Natural killer cell treated with Interleukin-12 subunit alpha and Interleukin-12 subunit beta and Interleukin-15 and Interleukin-18, amount 100 ng/mL, for 72 hours (primary cell): ENCODE measurements at places on chromosomes 3 and 15. TPM values are rescaled to one million over a fixed set of nuclear protein-coding genes. Genes with fewer than 3 reads are reported as not detected.

AMIGO3 gene
- 2.0 TPM for total RNA-seq

COL8A1 gene
- total RNA-seq, result 0.10 TPM

ATP8B4 gene
- total RNA-seq, result 296 TPM

- no peak for DNase-seq
These were observed 8.8 kb upstream of the SLC15A2 start for GRCh38 chr3:121885386-121885785.

GRCh38 chr15:66844747-66845145 is 142.7 kb downstream of the SMAD6 start:
- no peak for DNase-seq

DNA sequence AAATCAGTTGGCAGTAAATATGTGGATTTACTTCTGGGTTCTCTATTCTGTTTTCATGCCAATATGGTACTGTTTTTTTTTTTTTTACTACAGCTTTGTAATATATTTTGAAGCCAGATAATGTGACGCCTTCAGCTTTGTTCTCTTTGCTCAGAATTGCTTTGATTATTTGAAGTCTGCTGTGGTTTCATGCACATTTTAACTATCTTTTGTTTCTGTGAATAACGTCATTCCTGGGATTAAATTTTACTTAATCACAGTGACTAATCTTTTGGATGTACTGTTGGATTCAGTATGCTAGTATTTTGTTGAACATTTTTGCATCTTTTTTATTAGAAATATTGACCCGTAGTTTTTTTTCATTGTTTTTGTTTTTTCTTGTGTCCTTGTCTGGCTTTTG is 576.5 kb downstream of the ZNF385D start:
- no peak for DNase-seq

GRCh38 chr15:98807262-98807661 is 158.9 kb downstream of the IGF1R start:
- no peak for DNase-seq

GPR62 gene
- total RNA-seq, result not detected

SST gene
- total RNA-seq, result not detected

DNA sequence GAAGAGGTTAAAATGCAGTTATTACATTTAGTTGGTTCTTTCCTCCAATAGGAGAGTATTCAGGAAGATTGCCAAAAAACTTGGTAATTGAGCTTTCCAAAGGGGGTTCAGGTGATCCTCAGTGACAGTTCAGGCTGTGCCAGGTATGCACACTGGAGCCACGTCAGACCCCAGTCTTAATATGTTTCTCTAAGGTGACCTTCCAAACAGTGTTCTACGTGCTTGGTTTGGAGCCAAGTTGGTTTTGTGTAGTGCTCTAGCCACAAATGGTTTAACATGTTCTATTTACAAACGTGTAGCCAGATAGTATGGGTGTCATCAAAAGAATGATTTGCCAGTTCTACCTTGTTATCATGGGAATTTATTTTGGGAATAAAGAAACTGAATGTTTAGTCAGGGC is 21.0 kb downstream of the CTDSPL start:
- no peak for DNase-seq

DNA sequence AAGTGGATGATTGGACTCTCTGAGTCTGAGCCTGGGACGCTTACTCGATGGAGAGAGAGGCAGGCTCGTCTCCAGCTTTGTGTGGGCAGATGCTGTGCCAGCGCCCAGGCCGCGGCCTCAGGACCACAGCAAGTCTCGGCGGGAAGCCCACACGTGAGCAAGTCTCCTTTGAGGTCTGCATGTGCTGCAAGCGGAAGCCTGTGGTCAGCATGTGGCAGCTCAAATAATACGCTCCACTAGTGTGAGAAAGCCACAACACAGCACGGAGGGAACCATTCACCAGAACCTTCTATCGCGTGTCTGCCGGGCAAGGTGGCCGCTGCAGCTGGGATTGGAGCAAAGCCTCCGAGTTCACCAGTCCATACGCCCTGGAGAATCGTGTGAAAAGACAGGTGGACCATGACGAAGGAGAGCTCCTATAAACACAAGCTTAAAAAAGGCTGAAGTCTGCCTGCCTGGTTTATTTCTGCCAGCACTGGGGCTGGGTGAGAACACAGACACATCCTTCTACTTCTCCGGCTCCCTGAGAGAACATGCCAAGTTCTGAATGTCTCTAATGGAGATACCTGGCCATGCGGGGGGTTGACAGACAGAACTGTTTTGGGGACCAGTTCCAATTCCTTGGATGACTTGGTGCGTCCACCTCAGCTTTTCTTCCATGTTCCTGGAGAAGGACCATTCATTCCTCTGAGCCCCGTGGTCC is 82.0 kb upstream of the LRIG1 start:
- peak; percentile 67 for DNase-seq

GRCh38 chr15:34583399-34584329 is at the start of gene GOLGA8B:
TSS of gene GOLGA8B (minus strand) at chr15:34583651. CDS start at chr15:34535912, 47,739 bp downstream.
- peak; percentile 85 for DNase-seq

- DNase-seq, result peak; percentile 70
These were observed at the start of gene FAH for GRCh38 chr15:80152896-80153876. TSS of gene FAH (plus strand) at chr15:80152999. CDS start at chr15:80153055, 56 bp downstream.

CHL1 gene
- total RNA-seq, result not detected

DNA sequence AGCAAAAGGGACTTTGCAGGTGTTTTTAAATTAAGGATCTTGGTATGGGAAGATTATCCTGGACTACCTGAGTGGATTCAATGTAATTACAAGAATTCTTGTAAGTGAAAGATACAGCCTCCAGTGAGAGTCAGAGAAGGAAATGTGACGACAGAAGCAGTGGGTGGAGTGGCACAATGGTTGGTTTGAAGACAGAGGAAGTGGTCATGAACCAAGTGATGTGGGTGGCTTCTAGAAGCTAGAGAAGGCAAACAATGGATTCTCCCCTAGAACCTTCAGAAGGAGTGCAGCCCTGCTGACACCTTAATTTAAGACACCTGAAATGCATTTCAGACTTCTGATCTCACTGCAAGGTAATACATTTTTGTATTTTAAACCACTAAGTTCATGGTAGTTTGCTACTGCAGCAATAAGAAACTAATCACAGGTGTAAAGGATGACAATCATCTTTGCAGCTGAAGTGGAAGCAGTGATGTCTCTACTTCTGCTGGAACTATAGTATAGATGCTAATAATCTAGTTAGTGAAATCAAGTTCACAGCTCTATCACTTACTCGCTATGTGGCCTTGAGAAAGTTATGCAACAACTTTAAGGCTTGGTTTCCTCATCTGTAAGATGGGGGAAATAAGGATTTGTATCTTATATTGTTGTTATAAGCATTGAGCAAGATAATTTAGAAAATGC is 403.4 kb upstream of the SUCLG2 start:
- DNase-seq, result no peak

DNA sequence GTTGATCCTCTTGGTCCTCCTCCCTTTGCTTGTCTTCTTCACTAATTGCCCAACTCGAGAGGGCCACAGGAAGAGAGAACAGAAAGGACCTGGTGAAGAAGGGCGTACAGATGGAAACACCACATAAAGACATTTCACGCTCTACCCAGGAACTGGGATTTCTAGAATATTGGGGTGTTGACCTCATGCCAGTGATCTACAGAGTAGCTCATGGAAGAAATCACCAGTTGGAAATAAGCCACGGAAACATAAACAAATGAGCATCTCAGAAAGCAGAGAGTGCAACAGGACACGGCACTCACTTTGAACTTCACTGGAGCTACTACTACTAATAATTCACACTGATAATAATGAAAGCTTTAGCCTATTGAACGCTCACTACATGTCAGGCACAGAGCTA is 84.6 kb upstream of the ARHGEF3 start:
- DNase-seq, result no peak

WDR82 gene
- 87.4 TPM for total RNA-seq
